Cardiac atrium fibroblast (primary cell): ENCODE measurements at places on chromosomes 2 and 18. TPM values are rescaled to one million over a fixed set of nuclear protein-coding genes. Genes with fewer than 3 reads are reported as not detected.

IL1R1 gene
- total RNA-seq, result 258 and 301 TPM in 2 replicates

RUFY4 gene
- not detected in 2 replicates for total RNA-seq

ARHGEF33 gene
- 0.18 and 0.32 TPM in 2 replicates for total RNA-seq

C2orf66 gene
- not detected in 2 replicates for total RNA-seq

ALPI gene
- not detected in 2 replicates for total RNA-seq

C2orf78 gene
- not detected in 2 replicates for total RNA-seq

CCBE1 gene
- total RNA-seq, result 30.1 and 39.9 TPM in 2 replicates

HOXD12 gene
- total RNA-seq, result not detected in 2 replicates

EPB41L3 gene
- total RNA-seq, result 36.1 and 42.1 TPM in 2 replicates

IHH gene
- under 0.01 TPM in 1 of 2 replicates, not detected in the other for total RNA-seq

STPG4 gene
- total RNA-seq, result not detected in 2 replicates

DCDC2C gene
- total RNA-seq, result not detected in 2 replicates

TUBA3E gene
- total RNA-seq, result not detected in 2 replicates

AGXT gene
- total RNA-seq, result not detected in 2 replicates

MOB1A gene
- total RNA-seq, result 68.8 and 85.4 TPM in 2 replicates

UPP2 gene
- not detected in 2 replicates for total RNA-seq

SKOR2 gene
- total RNA-seq, result not detected in 2 replicates

INSIG2 gene
- 13.7 and 15.7 TPM in 2 replicates for total RNA-seq

MAP3K19 gene
- total RNA-seq, result not detected in 2 replicates

TMEM198 gene
- total RNA-seq, result 5.4 and 5.8 TPM in 2 replicates

SRD5A2 gene
- not detected in 2 replicates for total RNA-seq

SMPD4 gene
- 30.9 and 32.7 TPM in 2 replicates for total RNA-seq

UGT1A10 gene
- not detected in 2 replicates for total RNA-seq

SULT1C3 gene
- total RNA-seq, result not detected in 2 replicates
